Hepatocyte (in vitro differentiated cells): ENCODE measurements at places on chromosomes 7 and 10.

DNA sequence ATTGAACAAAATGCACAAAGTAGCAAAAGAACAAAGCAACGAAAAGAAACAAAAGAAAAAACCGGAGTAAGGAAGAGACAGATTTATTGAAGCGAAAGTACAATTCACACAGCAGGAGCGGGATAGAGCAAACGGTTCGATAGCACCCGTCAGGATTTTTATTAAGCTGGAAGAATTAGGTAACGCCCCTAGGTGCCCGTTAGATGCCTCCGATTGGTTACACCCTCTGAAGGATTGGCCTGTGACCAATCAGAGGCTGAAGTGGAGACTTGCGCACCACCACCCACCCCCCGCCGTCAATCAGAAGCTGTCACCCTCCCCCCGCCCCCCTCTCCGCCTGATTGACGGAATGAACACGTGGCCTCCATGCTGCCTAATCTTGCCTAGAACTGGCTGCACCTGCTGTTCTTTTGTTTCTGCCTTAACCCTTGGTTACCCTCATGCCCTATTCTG, 16.8 kb downstream of the OCM2 start:
- H3K27ac ChIP-seq: no peak overlapping the region
- peak; percentile 47 for DNase-seq
- H3K4me3 ChIP-seq: no peak overlapping the region
- H3K27me3 ChIP-seq: no peaks in the 10 kb centered on the region
- no peaks in the 10 kb centered on the region for H3K4me1 ChIP-seq

GRCh38 chr10:48455055-48455391, 148.5 kb downstream of the MAPK8 start:
- H3K4me3 ChIP-seq: no peak overlapping the region
- peaks cover 25% of the 10 kb centered on the region for H3K4me1 ChIP-seq
- no peaks in the 10 kb centered on the region for H3K27me3 ChIP-seq
- no peaks in the 10 kb centered on the region for H3K36me3 ChIP-seq

GRCh38 chr10:5551531-5552375, 27.0 kb downstream of the CALML3 start:
- no peak overlapping the region for H3K4me3 ChIP-seq
- H3K27ac ChIP-seq: peak overlapping the region; percentile 63
- H3K4me1 ChIP-seq: peaks cover 50% of the 10 kb centered on the region
- peak; percentile 52 for DNase-seq
- no peaks in the 10 kb centered on the region for H3K27me3 ChIP-seq
- H3K36me3 ChIP-seq: no peaks in the 10 kb centered on the region

DNA sequence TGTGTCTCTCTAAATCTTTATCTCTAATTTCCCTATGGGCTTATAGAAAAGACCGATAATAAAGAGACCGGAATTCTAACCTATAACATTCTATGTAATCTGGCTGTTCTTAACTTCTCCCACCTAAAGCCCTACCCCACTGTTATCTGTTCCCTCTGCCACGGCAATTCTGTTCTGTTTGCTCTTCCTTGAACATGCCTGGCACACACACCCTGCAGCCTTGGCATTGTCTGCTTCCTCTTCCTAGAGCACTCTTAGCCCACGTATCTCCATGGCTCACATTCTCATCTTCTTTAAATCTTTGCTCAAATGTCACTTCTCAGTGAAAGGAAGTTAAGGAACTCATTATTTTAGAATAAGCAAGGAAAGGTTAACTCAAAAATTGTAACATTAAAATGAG, 309.2 kb downstream of the GPR158 start:
- H3K27ac ChIP-seq: no peak overlapping the region
- no peak for DNase-seq
- H3K27me3 ChIP-seq: no peaks in the 10 kb centered on the region
- H3K4me1 ChIP-seq: no peaks in the 10 kb centered on the region
- H3K36me3 ChIP-seq: no peaks in the 10 kb centered on the region

GRCh38 chr7:43847496-43847895, 21.8 kb downstream of the MRPS24 start:
- no peak overlapping the region for H3K27ac ChIP-seq
- H3K4me3 ChIP-seq: no peak overlapping the region
- no peaks in the 10 kb centered on the region for H3K4me1 ChIP-seq

DNA sequence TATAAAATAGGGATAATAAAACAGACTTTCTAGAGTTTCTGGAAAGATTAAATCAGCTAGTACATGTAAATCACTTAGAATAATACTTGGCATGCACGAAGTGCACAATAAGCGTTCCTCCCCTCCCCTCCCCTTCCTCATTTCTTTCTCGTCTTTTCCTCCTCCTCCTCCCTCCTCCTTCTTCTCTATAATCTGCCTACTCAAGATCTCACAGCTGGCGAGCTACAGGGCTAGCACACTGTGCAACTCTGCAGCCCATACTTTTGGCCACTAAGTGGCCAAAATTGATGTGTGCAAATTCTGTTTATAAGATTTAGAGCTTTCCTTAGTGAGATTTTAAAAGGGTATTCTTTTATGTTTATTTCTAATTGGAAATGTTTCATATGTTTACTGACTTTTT, 565.3 kb downstream of the PHTF2 start:
- H3K27ac ChIP-seq: no peak overlapping the region
- no peaks in the 10 kb centered on the region for H3K27me3 ChIP-seq
- no peak overlapping the region for H3K4me3 ChIP-seq
- H3K36me3 ChIP-seq: no peaks in the 10 kb centered on the region
- no peaks in the 10 kb centered on the region for H3K4me1 ChIP-seq

DNA sequence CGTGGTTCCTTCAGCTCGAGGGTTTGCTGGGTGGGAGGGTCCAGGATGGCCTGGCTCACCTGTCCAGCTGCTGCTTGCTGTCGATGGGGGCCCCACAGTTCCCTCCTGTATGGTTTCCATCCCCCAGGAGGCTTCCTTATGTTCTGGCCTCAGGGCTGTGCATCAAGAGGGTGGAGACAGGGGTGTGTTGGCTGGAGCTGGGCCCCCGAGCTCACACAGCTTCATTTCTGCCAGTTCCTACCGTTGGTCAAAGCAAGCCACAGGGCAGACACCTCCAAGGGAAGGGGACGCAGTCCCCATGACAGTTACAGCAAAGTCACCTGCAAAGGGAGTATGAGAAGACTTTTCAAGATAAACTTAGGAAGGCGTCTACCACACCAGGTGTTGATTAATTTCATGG, 156.9 kb downstream of the EBF3 start:
- no peak for DNase-seq
- no peaks in the 10 kb centered on the region for H3K4me1 ChIP-seq
- no peak overlapping the region for H3K27ac ChIP-seq
- H3K4me3 ChIP-seq: no peak overlapping the region
- H3K36me3 ChIP-seq: no peaks in the 10 kb centered on the region

- H3K4me3 ChIP-seq: no peak overlapping the region
- peaks cover 14% of the 10 kb centered on the region for H3K4me1 ChIP-seq
- H3K27me3 ChIP-seq: no peaks in the 10 kb centered on the region
- DNase-seq: peak; percentile 37
- peak overlapping the region; percentile 51 for H3K27ac ChIP-seq
Measured at GRCh38 chr7:664997-665735, 61.3 kb upstream of the DNAAF5 start.

DNA sequence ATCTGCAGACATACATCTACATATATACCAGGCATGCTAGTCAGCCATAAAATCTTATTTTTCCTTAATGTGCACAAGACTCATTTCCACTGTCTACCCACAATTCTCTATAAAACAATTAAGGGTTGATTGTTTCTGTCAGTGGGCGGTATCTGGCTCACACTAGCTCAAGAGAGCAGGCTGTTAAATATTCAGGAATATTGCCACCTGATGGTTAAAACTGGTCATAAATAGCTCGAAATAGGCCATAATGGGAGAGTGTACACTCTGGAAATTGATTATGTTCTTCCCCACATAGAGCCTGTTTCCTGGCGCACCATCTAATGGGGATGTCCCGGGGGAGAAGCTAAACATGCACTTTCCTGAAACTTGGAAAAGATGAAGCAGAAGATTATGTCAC, 620.6 kb upstream of the ANKRD30A start:
- no peaks in the 10 kb centered on the region for H3K4me1 ChIP-seq
- no peak overlapping the region for H3K4me3 ChIP-seq
- H3K36me3 ChIP-seq: no peaks in the 10 kb centered on the region
- no peaks in the 10 kb centered on the region for H3K27me3 ChIP-seq

DNA sequence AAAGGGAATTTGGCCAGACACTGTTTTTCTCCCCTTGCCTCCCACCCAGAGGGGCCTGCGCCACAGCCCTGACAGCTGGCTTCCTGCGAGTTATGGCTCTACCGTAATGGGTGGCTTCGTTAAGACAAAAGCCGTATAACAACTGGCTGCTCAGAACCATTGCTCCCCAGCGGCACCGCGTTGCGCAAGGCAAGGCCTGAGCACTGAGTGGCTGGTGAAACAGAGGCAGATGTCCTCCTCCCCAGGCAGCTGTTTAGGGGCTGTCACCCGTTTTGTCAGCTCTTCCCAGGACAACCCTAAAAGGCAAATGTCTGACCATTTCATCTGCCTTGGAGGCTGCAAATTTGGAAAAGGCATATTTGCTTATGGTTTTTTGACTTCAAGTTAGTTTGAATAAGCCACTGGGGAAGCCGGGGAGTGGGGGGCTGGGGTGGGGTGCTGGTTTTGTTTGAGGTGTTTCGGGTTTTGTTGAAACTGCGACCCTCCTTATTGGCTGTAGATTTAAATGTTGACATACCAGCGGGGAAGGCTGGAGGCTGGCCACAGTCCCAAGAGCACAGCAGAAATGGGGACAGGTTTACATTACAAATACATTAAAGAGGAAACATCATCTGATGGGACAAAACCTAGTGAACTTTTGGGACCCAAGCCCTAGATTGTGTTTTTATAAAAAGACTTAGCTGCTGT, 681 bp upstream of the SPOCK2 start:
- H3K27ac ChIP-seq: no peak overlapping the region
- peaks cover 46% of the 10 kb centered on the region for H3K27me3 ChIP-seq
- peaks cover 22% of the 10 kb centered on the region for H3K4me1 ChIP-seq
- no peak for DNase-seq
- H3K4me3 ChIP-seq: no peak overlapping the region

DNA sequence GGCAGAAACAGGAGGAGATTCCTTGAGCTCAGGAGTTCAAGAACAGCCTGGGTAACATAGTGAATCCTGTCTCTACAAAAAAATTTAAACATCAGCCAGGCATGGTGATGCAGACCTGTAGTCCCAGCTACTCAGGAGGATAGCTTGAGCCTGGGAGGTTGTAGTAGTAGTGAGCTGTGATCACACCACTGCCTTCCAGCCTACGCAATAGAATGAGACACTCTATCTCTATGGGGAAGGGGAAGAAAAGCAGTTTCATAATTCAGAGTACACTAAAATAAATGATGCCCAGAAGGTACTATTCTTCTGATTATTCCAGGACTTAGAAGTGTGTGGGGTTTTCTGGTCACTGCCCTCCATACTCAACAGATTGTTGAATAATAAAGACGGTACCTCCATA, 177.3 kb downstream of the KMT2E start:
- no peak for DNase-seq
- H3K4me1 ChIP-seq: no peaks in the 10 kb centered on the region
- H3K27me3 ChIP-seq: no peaks in the 10 kb centered on the region

DNA sequence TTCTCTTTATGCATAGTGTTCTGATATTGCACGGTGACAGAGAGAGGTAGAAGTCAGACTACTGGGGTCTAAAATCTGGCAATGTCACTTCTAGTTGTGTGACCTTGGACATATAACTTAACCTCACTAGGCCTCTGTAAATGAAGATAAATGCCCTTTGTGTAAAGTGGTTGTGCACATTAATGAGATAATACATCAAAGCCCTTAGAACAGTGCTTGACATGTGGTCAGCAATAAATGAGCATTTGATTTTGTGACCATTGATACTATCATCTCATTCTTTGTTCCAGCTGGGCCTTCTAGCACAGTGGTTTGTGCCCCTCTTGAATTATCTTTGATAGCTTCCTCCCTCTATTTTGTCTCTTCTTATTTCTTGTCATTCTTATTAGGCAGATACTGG, 74.1 kb upstream of the C10orf90 start:
- no peak overlapping the region for H3K27ac ChIP-seq
- H3K36me3 ChIP-seq: no peaks in the 10 kb centered on the region
- peaks cover 5% of the 10 kb centered on the region for H3K27me3 ChIP-seq
- H3K4me3 ChIP-seq: no peak overlapping the region
- no peak for DNase-seq

- H3K36me3 ChIP-seq: no peaks in the 10 kb centered on the region
- peak overlapping the region; percentile 100 for H3K27ac ChIP-seq
- H3K27me3 ChIP-seq: no peaks in the 10 kb centered on the region
- H3K4me1 ChIP-seq: peaks cover 13% of the 10 kb centered on the region
Measured at GRCh38 chr7:44796034-44796503, 412 bp upstream of the PPIA start.

- H3K4me3 ChIP-seq: no peak overlapping the region
- H3K36me3 ChIP-seq: no peaks in the 10 kb centered on the region
- H3K27me3 ChIP-seq: no peaks in the 10 kb centered on the region
- peak; percentile 44 for DNase-seq
- H3K27ac ChIP-seq: peak overlapping the region; percentile 39
- H3K4me1 ChIP-seq: no peaks in the 10 kb centered on the region
Measured at GRCh38 chr7:22301790-22302189, 55.2 kb downstream of the RAPGEF5 start.

DNA sequence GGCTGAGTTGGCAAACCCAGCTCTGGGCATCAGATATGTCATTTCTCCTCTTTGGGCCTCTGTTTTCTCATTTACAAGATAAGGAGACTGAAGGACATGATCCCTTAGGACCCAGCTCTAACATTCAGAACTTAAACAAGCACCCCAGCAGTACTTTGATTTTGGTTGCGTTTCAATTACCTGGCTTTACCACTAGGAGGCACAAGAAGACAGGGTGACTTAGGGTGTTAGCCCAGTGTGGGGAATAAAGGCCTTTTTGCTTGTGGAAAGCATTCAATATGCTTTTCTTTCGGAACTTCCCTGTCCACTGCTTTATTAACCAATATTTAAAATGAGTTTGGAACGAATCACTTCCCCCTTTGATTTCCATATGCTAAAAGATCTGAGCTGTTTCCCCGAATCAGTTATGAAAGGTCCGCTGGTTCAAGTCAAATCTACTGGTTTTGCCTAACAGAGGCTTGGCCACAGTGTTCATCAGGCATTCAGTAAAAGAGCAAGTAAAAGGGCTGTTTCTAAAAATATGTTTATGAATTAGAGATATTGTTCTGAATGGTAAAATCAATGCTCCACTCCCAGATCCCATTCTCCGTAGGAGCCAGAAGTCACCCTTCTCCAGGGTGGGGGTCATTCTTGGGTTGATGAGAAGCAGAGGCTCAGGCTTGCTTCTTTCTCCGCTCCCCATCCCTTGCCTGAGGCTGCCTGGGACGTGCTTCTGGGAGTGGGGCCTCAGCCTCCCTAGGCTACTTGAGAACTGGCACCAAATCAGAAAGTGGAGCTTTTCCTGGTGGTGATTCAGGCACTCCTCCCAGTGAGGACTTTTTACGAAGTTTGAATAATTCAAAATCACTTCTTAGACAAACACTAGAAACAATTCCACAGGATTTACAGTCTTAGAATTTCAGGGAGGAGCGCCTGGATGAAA, 105.5 kb downstream of the MYOF start:
- no peaks in the 10 kb centered on the region for H3K27me3 ChIP-seq
- peak overlapping the region; percentile 88 for H3K27ac ChIP-seq
- no peak overlapping the region for H3K4me3 ChIP-seq
- H3K4me1 ChIP-seq: peaks cover 12% of the 10 kb centered on the region
- DNase-seq: peak; percentile 87

- DNase-seq: no peak
- H3K27ac ChIP-seq: no peak overlapping the region
- no peaks in the 10 kb centered on the region for H3K36me3 ChIP-seq
- H3K4me1 ChIP-seq: no peaks in the 10 kb centered on the region
Measured at GRCh38 chr7:104629408-104629807, 301.0 kb downstream of the LHFPL3 start.
